Hepatocyte (in vitro differentiated cells): ENCODE measurements at places on chromosomes 13 and 19.
A peak's percentile ranks its signal among the peaks of the same experiment; 100 is the strongest.

- peak; percentile 88 for DNase-seq
Observed at GRCh38 chr19:18173572-18174288, at the start of gene IFI30. Gene IFI30 (plus strand): TSS chr19:18173813. CDS start chr19:18173842, 29 bp downstream.

DNA sequence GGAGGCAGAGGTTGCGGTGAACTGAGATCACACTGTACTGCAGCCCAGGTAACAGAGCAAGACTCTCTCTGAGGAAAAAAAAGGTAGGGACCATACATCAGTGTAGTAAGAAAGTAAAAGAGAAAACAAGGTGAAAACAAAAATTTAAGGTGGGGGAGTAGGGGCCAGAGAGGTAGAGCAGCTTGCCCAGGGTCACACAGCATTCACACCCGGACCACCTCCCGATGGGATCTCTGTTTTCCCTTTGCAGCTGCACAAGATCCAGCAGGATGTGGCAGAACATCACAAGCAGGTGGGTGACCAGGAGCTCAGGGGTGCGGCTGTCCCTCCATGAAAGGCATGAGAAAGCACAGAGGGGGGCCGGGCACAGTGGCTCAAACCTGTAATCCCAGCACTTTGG is 4.5 kb downstream of the TLE6 start:
- no peak for DNase-seq

GRCh38 chr19:12607631-12608030 is 3.0 kb downstream of the ZNF490 start:
- no peak for DNase-seq

DNA sequence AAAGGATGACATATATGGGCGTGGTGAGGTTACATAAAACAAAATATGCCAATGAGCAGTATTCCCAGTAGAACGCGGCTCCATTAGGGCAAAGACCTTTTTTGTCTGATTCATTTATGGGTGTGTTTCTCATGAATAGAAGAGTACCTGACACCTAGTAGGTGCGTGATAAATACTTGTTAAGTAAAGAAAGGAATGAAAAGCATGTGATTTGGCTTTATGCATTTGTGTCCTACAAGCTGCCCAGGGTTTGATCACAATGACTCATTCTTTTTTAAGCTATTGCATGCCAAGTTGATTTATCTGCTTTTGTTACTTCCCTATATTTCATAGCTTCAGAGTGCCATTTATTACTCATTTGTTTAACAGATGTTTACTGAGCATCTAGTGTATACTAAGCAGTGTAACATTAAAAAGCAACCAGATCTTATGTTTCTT is 19.1 kb upstream of the KCTD4 start:
- DNase-seq, result no peak

DNA sequence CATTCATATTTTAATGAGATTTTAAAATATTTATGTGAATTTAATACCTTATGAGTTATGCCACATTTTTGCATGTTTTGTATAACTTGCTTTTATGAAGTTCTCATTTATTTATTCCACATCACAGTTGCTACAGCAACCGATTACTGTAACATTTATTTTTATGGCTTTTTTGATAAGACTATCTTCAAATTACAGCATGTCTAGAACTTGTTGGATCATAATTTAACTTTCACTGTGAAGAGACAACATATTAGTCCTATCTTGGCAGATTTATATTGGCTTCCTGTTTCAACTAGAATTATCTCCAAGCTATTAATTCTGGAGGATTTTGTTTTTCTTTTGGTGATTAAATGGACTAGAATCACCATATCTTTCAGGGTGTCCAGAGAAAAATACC is 793.7 kb upstream of the SLITRK5 start:
- DNase-seq, result no peak
